ENCODE measurements at places on chromosomes 2 and 18.

DNA sequence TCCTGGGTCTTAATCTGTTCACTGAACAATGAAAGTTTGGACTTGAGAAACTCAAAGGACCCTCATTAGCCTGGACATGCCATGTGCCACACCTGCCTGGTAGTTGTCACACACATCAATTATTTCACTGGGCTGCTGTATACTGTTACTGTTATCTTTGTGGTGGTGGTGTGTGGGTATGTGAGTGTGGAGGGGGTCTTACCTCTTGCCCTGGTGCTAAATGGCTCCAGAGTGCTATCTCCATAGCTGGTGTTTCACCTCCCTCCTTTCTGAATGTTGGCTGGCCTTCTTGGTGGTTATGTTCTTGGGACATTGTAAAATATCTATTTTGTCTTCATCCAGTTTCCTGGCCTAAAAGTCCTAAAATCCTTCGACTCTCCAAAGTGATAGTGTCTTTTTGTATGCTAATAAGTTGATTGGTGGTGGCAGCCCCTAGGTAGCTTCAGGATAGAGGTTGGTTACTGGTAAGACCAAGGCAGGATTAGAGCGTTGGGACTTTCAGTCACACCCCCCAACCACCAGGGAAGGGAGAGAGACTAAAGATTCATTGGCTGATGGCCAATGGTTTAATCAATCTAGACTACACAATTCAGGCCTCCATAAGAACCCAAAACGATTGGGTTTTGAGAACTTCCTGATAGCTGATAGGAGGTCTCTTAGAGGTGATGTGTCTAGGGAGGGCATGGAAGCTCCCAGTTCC is 328.1 kb downstream of the MYCN start:
- no peak for DNase-seq

GRCh38 chr2:3065928-3066327 is 311.7 kb downstream of the EIPR1 start:
- DNase-seq, result no peak

DNA sequence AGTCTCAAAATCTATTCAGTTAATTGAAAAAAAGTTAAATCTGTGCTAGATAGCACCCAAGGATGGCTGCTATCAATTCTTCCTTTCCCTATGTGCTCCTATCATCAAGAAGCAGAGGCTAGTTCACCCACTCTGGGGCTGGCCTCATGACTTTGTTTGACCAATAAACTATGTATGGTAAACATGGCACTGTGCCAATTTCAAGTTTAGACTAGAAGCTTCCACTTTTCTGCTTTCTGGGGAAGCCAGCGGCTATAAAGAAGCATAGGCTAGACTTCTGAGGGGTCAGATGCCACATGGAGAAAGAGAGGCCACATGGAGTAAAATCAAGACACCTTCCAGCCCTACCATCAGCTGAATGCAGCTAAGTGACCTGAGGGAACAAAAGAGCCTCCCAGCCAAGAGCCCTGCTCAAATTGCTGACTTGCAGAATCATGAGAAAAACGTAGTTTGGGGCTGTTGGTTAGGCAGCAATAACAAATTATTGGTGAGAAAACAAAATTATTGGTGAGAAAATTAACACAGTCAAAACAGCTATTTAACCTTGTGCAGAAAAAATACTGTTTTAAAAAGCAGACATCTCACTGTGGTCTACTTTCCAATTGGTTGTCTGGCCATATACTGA is 86.5 kb upstream of the SLC14A2 start:
- DNase-seq, result no peak

- DNase-seq, result peak; percentile 6
Measured at GRCh38 chr2:236833501-236834073, 252.1 kb upstream of the COPS8 start.

- DNase-seq, result peak; percentile 35
Measured at GRCh38 chr2:16281451-16282335, 341.3 kb downstream of the MYCN start.

GRCh38 chr2:16553226-16553625 is 112.4 kb downstream of the CYRIA start:
- peak; percentile 75 for DNase-seq

- no peak for DNase-seq
Measured at GRCh38 chr2:46249654-46250053, 47.6 kb upstream of the EPAS1 start.

- no peak for DNase-seq
Measured at GRCh38 chr18:63523660-63524059, 18.5 kb upstream of the SERPINB12 start.

- DNase-seq, result no peak
Measured at GRCh38 chr2:141519906-141520305, 610.9 kb downstream of the LRP1B start.

DNA sequence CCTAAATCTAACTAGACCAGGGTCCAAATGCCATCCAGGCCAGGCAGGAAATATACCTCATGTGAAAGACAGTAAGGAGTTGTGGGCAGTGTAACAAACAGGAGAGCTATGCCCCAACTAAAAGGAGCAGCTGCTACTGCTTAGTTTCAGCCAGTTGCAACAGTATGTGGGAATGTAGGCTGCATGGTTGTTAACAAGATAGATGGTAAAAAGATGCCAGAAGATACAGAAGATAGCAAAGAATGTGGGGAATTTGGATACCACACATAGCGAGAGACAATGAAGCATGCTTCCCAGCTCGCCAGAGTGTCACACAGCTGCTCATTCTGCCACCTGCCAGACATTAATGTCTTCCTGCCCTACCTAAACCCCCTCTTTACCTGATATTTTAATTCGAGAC is 39.4 kb upstream of the CYBRD1 start:
- no peak for DNase-seq

- no peak for DNase-seq
Measured at GRCh38 chr2:184444623-184445223, 153.6 kb upstream of the ZNF804A start.

- no peak for DNase-seq
Measured at GRCh38 chr2:231126123-231126522, 1.3 kb upstream of the HTR2B start.

DNA sequence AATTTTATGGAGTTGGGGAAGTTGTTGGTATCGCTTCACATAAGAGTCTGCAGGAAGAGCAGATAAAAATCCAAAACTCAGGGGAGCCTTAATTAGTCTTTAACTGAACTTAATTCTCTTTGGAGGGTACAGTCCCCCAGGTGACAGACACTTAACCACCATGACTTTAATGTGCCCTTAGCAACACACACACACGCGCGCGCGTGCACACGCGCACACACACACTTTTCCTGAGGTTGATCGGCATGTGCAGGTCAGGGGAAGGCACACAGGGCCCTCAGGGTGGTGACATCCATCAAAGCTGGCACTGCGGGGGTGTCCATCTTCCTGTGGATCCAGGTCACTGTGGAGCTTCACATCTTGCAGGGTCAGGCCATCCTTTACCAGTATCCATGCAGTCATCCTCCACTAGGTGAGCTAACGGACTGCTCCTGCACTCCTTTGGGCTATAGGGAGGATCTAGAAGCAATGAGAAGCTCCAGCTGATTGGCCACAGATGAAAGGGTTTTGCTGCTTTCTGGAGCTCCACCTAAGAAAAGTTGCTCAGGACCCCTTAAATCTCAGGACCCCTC is 21.9 kb upstream of the NCK2 start:
- DNase-seq, result no peak

GRCh38 chr2:154402213-154402612 is 296.3 kb upstream of the KCNJ3 start:
- peak; percentile 18 for DNase-seq

DNA sequence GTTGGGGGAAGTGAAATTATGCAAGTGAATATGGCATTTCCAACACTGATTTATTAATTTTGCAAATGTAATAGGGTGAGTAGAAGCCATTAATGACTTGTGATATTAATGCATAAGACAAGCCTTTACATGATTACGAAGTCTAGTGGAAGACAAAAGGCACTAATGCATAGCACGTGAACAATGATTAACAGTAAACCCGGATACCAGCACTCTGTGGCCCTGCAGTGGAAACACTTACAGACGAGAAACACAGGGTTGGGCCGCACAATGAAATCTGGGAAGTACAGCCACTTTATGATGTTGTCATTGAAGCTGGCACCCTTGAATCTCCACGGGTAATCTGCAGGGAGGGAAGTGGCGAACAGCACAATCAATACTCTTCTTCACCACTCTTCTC is 233.4 kb downstream of the NAPG start:
- DNase-seq, result no peak

- DNase-seq, result no peak
Measured at GRCh38 chr2:236813766-236814165, 244.1 kb downstream of the ACKR3 start.

- DNase-seq, result no peak
Measured at GRCh38 chr2:151106805-151107506, 154.7 kb downstream of the RBM43 start.

- no peak for DNase-seq
Measured at GRCh38 chr18:32769586-32770053, 3.2 kb downstream of the KLHL14 start.
